Activated effector memory CD4-positive, alpha-beta T cell treated with Interleukin-2 at 50 U/mL for 16 hours (primary cell): ENCODE measurements at places on chromosomes 2 and 18.

GRCh38 chr2:186065491-186065890 is 326.9 kb downstream of the FSIP2 start:
- DNase-seq: no peak

DNA sequence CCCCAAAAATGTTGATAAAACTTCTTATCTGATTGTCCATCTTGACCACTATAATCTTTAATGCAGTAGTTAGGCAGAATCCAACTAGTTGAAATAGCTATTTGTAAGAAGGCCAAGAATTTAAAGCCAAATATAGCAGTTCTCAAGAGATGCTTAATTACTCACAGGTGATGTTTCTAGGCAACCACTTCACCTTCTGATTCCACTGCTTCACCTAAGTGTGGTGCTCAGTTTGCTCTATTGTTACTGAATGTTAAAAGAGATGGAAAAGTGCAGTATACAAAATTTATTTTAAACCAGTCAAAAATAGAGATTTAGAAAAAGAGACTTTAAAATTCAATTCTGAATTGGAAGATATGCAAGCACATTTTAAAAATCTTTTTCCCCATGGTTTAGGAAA is 539.4 kb downstream of the ZNF804A start:
- no peak for DNase-seq

DNA sequence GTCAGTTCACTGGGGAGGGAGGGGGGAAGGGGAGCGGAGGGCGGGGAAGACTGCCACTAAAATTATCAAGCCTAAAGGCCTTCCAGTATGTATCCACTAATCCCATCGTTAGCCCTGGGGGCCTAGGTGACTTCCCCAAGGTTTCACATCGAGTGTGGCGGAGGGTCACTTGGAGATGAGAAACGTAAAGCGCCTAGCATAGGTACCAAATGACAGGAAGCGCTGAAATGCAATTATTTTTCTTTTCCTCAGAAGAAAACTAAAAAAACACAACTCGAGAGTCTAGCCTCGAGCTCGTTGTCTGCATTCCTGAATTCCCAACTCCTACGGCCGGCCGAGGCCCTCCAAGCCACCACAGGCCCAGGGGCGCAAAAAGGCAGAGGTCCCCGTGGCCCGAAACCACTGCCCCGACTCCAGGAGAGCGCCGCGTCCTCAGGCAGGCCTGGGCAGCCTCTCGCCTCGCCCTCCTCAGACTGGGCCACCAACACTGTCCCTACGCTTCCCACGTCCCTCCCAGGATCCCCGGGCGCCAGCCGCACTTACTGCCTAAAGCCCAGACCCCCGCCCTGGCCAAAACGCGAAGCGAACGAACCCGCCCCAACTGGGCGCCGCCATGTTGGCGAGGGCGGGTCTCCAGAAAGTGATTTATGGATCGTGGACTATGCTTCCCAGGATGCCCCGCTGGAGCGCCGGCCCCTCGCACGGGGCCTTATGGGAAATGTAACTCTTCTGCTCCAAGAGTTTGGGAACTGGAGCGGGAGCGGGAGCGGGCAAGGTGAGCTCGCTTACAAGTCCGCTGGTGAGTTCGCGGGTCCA is at the start of gene USP40:
Gene USP40 (minus strand): TSS at position 642 of the 816 bp plus-strand sequence. CDS start 1,228 bp downstream, outside the sequence.
- peak; percentile 47 for DNase-seq

DNA sequence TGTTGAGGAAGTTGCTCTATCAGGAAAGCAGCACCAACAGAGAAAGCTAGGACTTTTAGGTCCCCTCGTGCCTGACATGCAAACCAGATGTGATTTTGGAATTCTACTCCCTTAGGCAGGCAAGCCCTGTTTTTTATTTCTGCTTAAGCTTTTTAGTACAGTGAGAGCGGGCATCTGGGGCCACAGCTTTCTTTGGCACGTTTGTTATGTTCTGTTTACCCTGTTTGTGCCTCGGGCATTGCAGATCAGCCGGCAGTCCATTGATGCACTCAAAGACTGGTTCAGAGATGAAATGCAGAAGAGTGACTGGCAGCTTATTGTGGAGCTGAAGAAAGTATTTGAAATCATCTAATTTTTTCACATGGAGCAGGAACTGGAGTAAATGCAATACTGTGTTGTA is 61.9 kb downstream of the EIF5B start:
- no peak for DNase-seq

DNA sequence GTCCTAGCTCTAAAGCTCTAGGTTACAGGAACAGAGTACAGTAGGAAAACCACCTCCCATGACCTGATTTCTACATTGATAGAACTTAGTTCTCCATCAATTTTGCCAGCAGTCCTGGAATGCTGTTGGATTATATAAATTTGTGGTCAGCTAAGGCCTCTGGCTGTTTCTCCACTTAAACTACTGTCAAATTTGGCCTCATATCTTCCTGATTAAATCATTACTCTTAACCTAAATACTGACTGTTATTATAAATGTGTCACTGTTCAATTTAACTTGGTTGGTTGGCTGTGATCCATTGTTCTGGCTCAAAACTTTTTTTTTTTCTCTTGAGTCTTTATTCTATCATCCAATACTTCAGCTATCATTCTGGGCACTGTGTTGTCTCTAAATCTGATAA is 71.2 kb downstream of the TGFA start:
- DNase-seq: no peak

DNA sequence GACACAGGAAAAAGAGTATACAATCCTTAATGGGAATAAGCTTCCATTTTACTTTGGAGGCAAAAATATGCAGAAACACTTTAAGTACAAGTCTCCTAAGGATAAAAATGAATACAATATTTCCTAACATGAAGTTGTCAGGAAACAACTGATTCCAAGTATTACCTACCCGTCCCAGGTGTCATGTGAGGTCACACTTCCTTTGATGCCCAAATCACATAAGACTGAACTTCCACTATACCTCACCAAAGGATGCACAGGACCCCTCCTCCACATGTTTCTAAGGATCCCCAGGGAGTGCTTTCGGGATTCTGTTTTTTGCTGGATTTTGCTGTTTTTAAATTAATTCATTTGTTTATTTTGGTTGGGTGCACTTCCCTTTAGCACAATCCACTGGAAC is 438.5 kb upstream of the TCF4 start:
- DNase-seq: no peak

DNA sequence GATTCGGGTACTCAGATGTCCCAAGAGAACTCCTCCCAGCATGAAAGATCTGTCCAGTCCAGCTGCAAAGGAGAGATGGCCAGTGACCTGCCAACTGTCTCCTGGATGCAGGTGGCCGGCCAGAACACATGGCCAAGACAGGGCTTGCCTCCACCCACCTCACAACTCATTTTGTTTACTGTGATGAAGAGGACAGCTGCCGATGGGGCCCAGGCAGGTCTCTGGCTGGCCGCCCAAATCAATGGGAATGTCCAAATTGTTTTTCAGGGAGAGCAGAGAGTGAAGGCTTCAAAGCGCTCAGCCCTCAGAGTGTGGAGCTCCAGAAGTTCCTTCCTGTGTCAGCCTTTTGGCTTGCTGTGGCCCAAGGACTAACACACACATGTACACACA is 41.9 kb downstream of the FOSL2 start:
- DNase-seq: no peak

GRCh38 chr18:24875777-24876176 is 415.3 kb downstream of the HRH4 start:
- DNase-seq: no peak

GRCh38 chr2:40480596-40480995 is 28.7 kb upstream of the SLC8A1 start:
- no peak for DNase-seq

- DNase-seq: no peak
These were observed 303.3 kb downstream of the NCKAP5 start for GRCh38 chr2:133264989-133265401.

DNA sequence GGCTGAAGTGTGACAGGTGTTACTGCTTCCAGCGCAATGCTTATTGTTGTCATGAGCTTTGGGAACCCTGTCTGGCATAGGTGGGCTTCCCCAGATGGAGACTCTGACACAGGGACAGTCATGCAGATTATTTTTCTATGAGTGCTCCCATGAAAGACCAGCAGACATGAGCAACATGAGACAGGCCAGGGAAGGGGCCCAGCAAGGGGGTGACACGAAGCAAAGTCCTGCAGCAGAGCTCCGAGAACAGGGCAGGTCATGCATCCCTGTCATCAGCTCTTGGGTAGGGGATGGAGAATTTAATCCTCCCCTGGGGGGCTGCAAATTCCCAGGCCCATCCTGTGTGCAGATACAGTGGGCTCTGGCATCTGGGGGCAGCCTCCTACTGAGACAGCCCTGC is 77.4 kb downstream of the CTAGE1 start:
- DNase-seq: no peak

GRCh38 chr2:238202326-238203093 is 985 bp downstream of the ILKAP start:
- no peak for DNase-seq

DNA sequence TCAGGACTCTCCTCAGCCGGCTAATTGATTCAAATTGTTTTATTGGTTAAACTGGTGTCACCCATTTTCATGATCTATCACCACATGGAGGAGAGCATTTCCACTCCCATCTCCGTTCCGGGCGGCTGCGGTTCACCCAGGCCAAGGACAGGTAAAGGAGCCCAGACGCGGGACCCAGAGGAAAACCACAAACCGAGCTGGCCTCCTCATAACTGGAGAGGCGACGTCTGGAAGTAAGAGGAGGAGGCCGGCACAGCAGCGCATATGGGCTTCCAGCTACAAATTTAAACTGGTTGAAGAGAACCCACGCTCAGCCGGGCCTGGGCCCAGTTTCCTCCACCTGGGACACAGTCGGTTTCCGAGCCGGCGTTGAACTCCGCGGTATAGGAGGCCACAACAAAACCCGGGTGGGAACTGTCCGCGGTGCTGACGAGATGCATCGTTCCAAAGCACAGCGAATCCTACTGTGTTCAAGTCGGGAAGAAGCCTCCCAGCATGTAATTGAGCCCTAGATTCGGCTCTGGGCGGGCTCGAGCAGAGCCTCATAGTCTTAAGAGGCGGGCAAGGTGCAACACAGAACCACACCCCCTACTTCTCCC is 3.0 kb upstream of the SKOR2 start:
- DNase-seq: no peak

- no peak for DNase-seq
These were observed 183.3 kb downstream of the ASXL3 start for GRCh38 chr18:33761363-33761762.

DNA sequence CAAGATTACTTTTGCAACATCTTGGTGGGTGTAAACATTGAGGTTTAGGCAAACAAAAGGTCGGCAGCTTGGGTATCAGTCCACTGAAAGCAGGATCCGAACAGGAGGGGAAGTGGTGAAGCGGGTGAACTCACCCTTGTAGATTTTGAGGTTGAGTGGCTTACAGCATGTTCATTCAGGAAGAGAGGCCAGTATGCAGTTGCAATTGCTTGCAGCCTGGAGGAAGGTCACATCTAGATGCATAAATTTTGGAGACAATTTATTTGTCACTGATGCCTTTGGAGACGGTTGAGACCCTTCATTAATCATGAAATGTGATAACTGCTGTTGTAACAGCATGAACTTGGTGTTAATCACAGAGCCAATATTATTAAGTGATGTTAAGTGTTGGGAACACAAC is 131.1 kb downstream of the LTBP1 start:
- no peak for DNase-seq

DNA sequence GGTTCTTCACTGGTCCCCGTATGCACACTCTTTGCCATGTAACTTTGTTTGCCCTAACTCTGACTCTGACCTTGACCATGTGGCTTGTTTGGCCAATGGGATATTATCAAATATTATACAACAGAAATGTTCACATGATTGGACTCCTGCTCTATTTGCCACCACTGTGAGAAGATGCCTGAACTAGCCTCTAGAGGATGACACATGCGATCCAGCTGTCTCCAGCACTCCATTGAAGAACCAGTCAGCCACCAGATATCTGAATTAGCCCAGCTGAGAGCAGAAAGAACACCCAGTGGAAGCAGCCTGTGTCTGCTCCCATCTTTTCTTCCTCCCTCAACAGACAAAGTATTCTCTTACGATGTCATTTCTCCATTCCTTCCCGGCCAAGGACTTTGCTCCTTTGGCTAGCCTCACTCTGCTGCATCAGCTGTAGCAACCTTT is 412.1 kb downstream of the IRS1 start:
- DNase-seq: no peak

DNA sequence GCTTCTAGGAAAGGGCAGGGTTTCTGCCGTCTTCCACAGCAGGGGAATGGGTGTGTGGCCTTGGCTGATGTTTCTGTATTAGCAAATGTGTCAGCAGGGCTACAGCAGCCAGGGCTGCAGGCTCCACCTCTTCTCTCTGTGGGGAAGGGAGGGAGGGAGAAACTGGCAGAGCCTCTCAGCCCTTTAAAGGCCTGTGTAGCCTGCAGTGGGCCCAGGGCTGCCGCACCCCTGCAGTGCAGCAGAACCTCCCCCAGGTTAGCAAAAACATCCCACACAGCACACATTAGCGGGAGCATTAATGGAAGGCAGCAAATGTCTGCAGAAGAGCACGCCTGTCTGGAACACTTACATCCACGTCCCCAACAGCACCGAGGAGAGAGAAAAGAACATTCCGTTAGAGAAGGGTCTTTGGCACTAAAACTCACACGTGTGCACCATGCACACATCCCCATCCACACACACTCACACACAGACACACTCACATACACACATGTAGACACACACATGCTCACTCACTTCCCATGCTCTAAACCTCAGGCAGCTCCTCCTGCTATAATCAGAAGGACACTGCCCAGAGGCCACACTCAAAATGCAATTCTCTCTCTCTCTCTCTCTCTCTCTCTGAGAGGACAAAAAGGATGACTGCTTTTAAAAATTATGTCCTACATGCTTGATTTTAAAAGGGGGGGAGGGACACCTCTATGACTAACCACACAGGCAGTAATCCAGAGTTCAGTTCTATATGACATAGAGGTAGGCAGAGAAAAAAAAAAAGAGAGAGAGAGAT is 24.1 kb downstream of the MRPL35 start:
- DNase-seq: no peak

DNA sequence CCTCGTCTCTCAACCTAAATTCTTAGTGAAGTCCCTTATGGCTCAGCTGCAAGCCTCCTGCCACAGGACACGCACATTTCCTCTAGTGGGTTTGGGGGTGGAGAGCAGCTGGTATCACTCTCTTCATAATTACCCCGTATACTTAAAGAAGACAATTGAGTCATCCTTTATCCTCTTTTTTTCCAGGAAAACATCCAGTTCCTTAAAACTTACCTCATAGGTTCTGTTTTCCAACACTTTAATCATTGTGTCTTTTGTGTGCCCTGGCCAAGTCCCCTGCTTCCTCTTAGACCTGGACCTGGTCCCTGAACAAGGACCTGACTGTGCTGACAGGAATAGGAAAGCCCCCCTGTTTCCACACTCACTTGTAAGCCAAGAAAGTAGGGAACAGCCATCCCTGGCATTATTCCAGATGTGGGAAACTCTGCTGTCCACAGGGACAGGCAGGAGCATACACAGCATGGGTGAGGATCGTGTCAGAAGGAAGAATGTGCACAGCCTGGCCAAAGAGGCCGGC is 42.3 kb upstream of the MYO1B start:
- no peak for DNase-seq

GRCh38 chr2:54981385-54981784 is 68.9 kb downstream of the RTN4 start:
- DNase-seq: no peak

- no peak for DNase-seq
These were observed 32.1 kb downstream of the FRZB start for GRCh38 chr2:182834293-182834692.
